ENCODE measurements at places on chromosomes 5 and 9.

GRCh38 chr9:104073770-104074133 is 20.4 kb upstream of the SMC2 start:
- no peak overlapping the region for H3K4me3 ChIP-seq
- DNase-seq, result no peak
- no peaks in the 10 kb centered on the region for H3K4me1 ChIP-seq
- H3K27ac ChIP-seq, result no peak overlapping the region

DNA sequence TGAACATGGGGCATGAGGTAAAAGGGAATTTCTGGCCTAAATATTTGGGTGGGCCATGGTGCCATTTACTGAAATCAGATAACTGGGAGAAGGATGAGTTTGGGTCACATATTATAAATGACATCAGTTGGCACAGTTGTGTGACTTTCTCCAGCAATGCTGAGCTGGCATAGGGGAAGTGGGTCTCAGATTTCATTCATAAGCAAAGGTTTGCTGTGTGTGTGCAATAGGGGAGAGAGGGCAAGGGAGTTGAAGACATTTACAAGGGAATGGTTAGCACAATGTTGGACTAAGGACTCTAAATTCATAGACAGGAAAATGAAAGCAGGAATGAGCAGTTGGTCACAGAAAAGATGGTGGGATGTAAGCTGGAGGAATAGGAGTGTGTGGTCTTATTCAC is 47.8 kb upstream of the KLF9 start:
- no peak overlapping the region for H3K27ac ChIP-seq
- H3K4me3 ChIP-seq, result no peak overlapping the region
- H3K4me1 ChIP-seq, result peaks cover 18% of the 10 kb centered on the region
- H3K36me3 ChIP-seq, result no peaks in the 10 kb centered on the region
- no peak for DNase-seq

- peaks cover 4% of the 10 kb centered on the region for H3K27me3 ChIP-seq
- H3K27ac ChIP-seq, result no peak overlapping the region
- no peak overlapping the region for H3K4me3 ChIP-seq
- no peaks in the 10 kb centered on the region for H3K4me1 ChIP-seq
- DNase-seq, result no peak
- H3K36me3 ChIP-seq, result no peaks in the 10 kb centered on the region
Observed at GRCh38 chr5:132209131-132209530, 18.5 kb downstream of the P4HA2 start.

GRCh38 chr5:80747922-80748321 is 93.1 kb upstream of the DHFR start:
- H3K36me3 ChIP-seq, result peaks cover 89% of the 10 kb centered on the region
- no peaks in the 10 kb centered on the region for H3K27me3 ChIP-seq
- no peaks in the 10 kb centered on the region for H3K4me1 ChIP-seq
- H3K4me3 ChIP-seq, result no peak overlapping the region
- H3K27ac ChIP-seq, result no peak overlapping the region

All from activated T-cell treated with anti-CD3 and anti-CD28 coated beads, Interleukin-2, amount 50 U/mL, for 24 hours (primary cell).